Panc1 (cell line): ENCODE measurements at places on chromosomes 5 and 9.

GRCh38 chr9:71762900-71763653 is 5.2 kb downstream of the CEMIP2 start:
- no peak for DNase-seq

- DNase-seq, result no peak
These were observed 872.7 kb downstream of the EFNA5 start for GRCh38 chr5:106797996-106798395.

DNA sequence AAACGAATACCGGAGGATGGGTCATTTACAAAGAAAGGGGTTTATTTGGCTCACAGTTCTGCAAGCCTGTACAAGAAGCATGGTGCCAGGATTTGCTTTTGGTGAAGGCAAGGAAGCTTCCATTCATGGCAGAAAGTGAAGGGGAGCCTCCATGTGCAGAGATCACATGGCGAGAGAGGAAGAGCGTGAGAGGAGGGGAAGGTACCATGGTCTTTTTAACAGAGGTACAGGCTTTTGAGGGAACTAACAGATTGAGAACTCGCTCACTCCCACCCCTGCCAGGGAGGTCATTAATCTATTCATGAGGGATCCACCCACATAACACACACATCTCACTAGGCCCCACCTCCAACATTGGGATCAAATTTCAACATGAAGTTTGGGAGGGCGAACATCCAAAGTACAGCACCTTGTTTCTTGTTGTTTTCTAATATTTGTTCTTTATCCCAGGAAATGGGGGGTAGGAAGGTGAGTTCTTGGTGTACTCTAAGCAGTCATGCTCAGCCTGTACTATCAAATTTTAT is 18.5 kb downstream of the TMC1 start:
- DNase-seq, result no peak

- DNase-seq, result no peak
These were observed 8.2 kb downstream of the DMAC1 start for GRCh38 chr9:7791394-7791793.

DNA sequence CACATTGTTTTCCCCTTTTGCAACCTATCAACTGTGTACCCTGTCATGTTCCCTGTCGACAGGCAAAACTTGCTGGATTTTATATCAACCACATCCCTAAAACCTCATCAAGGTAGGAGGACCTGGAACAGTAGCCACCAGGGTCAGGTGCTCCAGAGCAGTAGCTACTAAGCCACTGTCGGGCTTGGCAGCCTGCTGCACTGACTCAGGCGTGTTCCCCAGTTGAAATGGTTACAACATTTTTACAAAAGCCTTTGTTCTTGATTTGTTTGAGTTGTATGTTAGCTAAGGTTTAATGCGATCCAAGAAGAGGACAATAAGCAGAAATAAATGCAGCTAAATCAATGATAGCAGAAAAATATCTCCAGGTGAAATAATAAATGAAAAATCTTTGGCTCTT is 407.4 kb upstream of the TLE4 start:
- DNase-seq, result no peak

- DNase-seq, result peak; percentile 18
These were observed 79.3 kb downstream of the BRINP1 start for GRCh38 chr9:119289740-119290433.

GRCh38 chr5:79075646-79076426 is 6.3 kb downstream of the BHMT2 start:
- DNase-seq, result no peak

DNA sequence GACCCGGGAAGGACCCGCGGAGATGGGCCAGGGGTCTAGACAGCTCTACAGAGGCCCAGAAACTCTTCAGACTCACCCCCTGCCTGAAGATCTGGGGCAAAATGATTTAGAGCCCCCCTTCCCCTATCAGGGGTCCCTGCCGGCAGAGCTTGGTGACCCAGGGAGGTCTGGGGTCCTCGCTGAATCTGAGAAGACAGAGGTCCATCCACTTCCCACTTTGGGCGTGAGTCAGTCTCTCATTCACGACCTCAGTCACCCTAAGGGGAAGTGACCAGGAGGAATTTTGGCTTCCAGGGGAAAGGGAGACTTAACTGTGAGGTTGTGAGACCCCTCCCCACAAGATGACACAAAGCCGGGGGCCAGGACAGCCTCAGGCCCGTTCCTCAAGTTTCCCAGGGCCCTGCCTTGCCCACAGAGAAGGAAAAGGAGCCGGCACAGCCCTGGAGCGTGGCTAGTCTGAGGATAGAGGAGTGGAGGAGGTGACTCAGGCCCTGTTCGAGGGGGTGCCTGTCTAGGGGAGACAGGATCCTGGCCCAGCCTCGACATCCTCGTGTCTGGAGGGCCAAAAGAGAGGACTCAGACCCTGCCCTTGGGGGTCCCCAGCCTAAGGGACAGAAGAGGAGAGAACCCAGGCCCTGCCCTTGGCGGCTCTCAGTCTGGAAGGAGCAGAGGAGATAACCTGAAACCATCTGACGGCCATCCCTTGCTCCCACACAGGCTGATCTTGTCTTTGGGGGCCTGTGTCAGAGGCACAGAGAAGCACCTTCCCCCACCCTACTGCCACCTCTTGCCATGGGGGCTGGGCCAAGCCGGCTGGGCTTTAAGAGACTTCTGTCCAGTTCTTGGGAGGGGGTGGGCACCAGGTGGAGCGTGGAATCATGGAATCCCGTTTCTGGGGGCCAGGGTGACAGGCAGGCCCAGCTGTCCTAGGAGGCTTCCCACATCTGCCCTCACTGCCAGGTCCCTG is 889 bp downstream of the PDLIM4 start:
- DNase-seq, result no peak
